ENCODE measurements at places on chromosomes 12 and 14.

GRCh38 chr14:76467711-76468155, 91.8 kb downstream of the ESRRB start:
- DNase-seq = no peak

DNA sequence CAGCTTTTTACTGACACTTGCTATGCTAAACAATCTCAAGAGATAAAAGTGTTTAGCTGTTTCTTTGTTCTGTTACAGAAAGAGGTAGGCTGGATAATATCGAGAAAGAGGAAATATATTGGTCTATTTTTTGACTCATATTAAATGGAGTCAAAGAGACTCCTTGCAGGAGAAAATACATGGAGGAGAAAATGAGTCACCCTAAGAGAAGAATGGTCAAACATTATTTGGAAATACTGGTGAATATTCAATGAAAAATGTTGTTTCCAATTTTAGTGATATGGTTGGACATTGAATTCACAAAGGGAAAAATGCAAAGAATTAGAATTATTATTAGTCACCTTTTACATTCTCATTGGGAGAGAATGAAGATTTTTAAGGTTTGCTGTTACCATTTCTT, 3.2 kb downstream of the KCNJ8 start:
- DNase-seq = no peak

DNA sequence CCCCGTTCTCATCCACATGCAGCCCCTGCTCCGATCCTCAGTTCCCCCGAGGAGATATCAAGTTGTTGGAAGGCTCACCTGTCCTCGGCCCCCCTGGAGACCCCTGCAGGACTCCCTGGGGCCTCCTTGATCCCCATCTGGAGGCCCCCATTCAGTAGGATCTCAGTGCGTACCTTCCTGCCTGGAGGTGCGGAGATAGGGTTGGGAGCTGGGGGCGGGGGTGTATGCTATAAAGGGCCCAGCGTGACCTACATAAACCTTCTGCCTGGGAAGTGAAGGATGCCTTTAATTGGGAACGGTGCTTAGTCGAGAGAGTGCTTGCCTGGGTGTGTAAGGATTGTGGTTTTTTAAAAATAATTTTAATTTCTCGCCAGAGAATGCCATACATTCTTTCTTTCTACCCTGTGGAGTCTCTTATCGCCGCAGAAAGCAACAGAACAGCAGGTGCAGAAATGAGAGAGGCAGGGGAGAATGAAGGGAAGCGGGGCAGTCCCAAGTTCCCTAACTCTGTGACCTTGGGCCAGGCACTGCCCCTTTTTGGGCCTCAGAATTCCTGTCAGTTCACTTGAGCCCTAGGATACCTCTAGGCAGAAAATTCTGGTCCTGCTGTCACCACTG, 153.7 kb downstream of the TSPAN9 start:
- no peak for DNase-seq

DNA sequence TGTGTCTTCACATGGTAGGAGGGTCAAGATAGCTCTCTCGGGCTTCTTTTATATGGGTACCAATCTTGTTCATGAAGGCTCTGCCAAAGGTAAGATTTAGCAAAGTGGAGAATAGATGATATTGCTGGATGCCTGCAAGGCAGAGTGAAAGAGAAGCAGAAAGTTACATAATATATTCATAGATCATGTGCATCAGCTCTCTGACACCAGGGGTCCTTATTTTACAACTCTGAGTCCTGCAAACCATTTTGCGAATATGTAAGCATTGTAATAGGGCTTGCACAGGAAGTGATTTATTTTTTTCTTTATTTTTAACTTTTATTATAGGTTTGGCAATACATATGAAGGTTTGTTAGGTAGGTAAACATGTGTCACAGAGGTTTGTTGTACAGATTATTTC, 31.8 kb downstream of the CRADD start:
- DNase-seq = no peak

- peak; percentile 66 for DNase-seq
Observed at GRCh38 chr12:51217133-51217967, 512 bp downstream of the POU6F1 start.

DNA sequence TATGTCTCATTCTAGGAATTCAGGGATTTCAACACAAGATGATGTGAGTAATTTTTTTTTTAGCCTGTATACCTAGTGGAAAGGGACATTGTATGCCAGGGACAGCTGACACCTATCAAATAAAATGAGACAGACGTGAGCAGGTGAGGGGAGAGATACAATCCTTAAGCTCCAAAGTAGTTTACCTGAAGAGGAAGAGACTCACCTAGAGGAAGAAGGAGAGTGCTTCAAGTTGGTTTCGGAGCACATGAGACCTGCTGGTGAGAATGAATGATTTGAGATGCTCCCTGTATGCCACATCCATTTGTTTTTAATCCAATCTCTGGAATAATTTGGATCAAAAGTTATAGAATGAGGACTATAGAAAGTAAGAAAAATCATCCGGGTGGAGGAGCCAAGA, 915.4 kb upstream of the FBXO33 start:
- DNase-seq = no peak

DNA sequence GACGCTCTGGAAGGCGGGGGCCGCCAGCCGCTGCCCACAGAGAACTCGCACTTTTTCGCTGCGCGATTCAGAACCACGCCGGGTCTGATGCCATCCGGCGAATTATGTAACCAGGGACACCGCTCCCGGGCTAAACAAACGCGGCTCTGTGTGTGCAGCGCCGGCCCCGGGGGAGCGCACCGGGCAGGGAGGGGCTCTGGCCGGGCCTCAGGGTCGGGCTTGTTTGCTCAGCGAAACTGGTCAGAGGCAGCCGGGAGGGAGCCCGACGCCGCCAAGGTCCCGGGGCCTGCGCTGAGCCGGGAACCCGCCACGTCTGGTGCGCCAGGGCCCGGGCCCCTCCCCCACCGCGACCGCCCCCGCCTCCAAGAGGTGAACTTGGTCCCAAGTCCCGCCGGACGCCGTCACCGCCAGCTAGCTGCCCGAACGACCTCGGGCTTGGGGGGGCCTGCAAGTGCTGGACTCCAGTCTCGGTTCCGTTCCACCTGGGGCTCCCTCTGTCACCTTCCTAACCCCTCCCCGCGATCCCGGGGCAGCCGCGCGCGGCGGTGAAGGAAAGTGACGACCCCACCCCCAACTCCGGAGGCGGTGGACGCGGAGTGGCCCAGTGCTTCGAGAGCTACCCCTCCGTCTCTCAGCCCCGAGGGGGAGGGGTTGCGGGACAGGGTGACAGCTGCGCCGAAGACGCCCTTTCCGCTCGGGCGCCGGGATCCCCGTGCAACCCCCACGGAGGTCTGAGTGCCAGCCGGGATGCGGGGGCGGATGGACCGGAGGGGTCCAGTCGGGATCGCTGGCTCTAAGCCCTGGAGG, 848 bp downstream of the CTDSP2 start:
- DNase-seq = peak; percentile 77

GRCh38 chr12:3252450-3252891, 175.3 kb downstream of the TSPAN9 start:
- DNase-seq = no peak

DNA sequence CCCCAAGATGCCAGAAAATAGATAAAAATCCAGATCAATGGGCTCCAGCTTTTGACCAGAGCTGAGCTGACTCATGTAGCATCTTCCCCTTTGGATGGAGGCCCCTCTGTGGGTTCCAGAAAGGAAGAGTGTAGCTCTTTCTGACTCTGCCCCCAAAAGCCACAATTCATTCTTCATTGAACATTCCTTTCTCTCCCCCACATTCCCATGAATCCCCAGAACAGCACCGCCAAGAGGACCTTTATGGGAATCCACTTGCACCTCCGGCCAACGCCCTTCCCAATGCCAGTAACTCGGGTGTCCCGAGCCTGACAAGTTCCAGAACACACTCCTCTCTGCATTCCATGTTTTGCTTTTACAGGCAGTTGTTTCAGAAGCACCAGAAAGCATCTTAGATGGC, 210.6 kb upstream of the DIO3 start:
- no peak for DNase-seq

- DNase-seq = no peak
Observed at GRCh38 chr12:75599061-75599460, 87.7 kb upstream of the KRR1 start.

GRCh38 chr14:53948205-53948884, 8.3 kb downstream of the BMP4 start:
- DNase-seq = no peak

DNA sequence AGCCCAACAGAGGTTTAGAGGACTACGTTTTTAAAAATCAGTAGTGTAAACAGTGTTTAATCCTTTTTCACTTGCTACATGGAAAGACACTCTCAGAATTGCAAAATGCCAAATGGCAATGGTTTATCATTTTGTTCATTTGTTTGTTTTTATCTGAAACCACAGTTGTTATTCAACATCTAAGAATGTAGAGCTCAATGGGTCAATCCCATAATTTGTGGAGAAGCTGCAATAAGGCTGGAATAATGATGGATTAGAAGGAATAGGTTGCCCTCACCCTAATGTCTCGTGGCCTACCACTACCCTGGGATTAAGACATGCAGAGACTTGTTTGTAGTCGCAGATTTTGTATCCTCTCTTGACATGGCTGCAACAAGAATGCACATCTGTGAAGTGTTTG, 115.7 kb downstream of the LLPH start:
- DNase-seq = no peak

DNA sequence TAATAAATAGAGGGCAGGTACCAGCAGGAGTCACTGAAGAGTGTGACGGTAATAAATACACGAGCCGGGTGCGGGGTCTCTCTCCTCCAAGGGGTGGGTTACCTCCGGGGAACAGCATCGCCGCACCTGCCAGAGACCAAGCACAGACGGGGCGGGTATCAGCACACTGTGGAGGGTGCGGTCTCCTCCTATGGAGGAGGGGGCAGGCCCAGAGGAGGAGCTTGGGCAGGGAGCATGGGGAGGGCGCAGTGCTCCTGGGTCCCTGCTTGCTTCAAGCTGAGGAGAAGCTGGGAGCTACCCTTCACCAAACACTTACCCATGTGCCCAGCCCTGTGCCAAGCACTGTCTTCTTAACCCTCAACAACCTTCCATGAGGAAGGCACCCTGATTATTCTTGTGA, 12.8 kb downstream of the PGF start:
- DNase-seq = no peak

- DNase-seq = peak; percentile 45
Observed at GRCh38 chr14:23299211-23299957, 3.3 kb downstream of the PPP1R3E start.

- no peak for DNase-seq
Observed at GRCh38 chr14:53696217-53696965, 260.2 kb downstream of the BMP4 start.

DNA sequence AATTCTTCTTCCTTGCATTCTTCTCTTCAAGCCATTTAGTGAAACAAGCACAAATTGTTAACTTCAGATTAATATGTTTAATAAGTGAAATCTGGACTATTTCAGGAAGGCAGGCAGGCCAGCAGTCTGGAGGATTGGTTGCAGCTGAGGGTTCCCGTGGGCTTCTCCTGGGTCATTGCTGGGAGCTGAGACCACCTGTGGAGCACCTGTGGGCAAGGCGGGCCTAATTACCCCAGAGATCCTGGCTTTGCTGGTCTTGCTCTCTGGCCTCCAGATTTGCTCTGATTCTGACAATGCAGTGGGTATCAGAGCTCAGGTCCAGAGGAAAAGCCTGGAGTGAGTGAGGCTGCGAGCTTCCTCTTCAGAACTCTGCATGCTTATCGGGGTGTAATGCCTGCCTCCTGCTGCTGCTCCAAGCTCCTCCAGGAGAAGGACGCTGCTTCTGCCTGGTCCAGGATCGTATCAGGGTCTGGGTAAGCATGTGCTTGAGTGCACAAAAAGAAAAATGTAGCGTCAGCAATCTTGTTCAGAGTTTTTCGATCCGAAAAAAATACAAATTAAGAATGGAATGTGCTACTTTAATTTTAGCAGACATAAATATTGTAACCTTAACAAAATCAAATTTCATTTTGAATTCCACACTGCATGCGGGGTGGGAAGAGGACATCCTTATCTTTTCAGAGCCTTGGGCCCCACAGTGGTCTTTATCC, 93.8 kb downstream of the TMEM30B start:
- no peak for DNase-seq

DNA sequence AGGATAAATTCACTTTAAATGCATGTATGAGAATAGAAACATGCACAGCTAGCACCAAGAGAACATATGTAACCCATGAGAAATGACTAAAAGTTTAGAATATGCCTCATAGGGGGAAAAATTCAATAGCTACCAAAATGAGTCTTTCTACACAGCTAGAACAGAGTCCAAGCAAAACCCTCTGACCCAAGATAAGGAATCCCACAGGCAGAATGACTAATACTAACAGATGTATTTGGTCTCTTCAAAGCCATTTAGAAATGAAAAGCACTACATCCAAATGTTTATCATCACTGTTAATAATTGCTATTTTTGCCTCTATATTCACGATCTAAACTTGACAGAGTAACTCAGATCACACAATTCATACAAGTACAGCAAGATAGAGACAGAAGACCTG, 44.0 kb downstream of the KICS2 start:
- no peak for DNase-seq

- DNase-seq = peak; percentile 47
Observed at GRCh38 chr12:109069307-109070271, 17.2 kb downstream of the USP30 start.

GRCh38 chr14:79411403-79412174, 799.7 kb downstream of the DIO2 start:
- no peak for DNase-seq

GRCh38 chr14:81161088-81161487, 59.7 kb downstream of the GTF2A1 start:
- DNase-seq = no peak

- DNase-seq = no peak
Observed at GRCh38 chr12:112172556-112173324, 47.4 kb downstream of the TRAFD1 start.

- no peak for DNase-seq
Observed at GRCh38 chr12:53811606-53812005, 59.8 kb upstream of the CISTR start.

GRCh38 chr14:71168564-71169427, 261.5 kb downstream of the PCNX1 start:
- no peak for DNase-seq

DNA sequence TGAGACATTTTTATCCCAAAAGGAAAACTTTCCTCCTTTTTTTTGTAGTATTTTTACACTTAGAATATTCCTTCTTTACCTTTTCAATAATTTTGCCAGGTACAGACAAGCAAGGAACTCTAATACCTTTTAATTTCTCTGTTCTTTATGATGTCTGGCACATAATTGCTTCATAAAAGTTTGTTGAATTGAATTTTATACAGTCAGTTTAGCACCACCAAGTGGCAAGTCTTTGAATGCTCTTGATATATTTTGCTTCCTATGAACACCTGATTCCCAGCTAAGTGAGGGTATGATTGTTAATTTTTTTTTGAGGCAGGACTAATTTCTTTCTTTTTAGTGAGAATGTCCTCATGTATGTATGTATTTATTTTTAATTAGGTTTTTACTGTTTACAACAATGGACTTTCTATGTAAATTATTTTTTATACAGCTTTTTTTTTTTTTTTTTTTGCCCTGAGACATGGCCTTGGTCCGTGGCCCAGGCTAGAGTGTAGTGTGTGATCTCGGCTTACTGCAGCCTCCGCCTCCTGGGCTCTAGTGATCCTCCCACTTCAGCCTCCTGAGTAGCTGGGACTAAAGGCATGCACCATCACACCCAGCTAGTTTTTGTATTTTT, 6.9 kb downstream of the TBC1D15 start:
- peak; percentile 23 for DNase-seq

All from HuH-7 (cell line).